ENCODE measurements at places on chromosomes 12 and 14.
A peak's percentile ranks its signal among the peaks of the same experiment; 100 is the strongest.

- DNase-seq, result no peak
Measured at GRCh38 chr12:10750385-10750727, 27.2 kb upstream of the YBX3 start.

- DNase-seq, result no peak
Measured at GRCh38 chr14:33569821-33570687, 380.8 kb downstream of the EGLN3 start.

DNA sequence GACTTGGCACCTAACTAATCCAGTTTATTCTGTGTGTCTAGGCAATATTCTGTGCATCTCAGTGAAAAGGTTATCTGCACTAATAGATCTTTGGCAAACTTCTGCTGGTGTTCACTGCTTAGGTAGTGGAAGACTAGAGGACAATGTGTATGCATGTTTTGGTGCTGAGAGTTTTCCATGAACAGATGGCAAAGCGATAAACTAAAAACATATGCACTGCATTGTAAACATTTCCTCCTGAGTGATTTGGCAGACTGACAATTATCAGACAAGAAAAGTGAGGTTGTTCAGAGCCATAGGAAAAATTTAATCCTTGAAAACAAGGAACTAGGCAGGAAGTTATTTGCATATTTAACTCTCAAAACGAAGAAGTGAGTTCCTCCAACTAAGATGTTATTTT lies 400.4 kb downstream of the ATP23 start:
- peak; percentile 54 for DNase-seq

DNA sequence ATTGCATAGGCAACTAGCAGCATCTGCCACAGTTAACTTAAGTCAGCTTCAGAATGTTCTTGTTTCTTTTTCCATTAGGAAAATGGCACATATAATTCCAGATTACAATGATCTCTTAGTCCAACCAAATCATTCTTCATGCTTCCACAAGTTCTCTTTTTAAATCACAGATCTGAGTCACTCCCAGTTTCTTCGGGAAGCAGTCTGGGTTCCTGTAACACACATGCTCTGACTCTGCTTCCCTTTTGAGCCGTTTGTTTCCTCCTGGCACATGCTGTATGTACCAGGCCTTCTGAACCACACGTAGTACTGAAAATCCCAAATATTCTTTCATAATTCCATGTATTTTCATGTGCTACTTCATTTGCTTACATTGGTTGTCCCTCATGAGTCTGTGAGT lies 388.8 kb upstream of the PDE3A start:
- no peak for DNase-seq

- DNase-seq, result no peak
Measured at GRCh38 chr12:5661811-5662210, 229.9 kb downstream of the NTF3 start.

GRCh38 chr12:91702843-91703425 lies 442.7 kb downstream of the BTG1 start:
- no peak for DNase-seq

DNA sequence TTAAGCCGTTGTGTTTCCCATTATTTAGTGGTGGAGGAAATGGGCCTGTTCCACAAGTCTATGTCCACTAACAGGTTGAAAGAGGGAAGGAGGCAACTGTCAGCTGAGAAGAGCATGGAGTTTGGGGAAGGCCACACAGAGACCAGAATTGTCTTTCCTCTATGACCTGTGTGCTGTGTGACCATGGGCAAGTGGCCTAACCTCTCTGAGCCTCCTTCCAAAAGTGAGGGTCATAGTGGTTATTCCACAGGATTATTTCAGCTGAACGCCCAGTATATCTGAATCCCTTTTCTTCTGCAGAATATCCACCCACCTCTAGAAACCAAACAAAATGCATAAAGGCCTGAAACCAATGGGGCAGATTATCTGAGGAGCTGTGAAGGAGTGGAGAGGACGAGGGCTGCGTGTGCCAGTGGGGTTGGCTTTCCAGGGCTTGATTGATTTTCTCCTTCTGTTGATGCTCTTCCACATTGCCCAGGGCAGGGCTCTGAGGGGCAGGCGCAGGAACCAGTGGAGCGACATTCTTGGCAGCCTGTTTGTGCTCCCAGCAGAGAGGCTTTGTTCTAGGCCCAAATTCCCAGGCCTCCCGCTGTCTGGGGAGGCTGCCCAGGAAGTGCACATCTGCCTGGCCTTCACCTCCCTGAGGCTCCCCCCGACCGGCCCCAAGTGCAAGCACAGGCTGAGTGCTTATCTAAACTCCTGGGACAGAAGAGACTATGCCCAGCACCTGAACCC lies 452.7 kb downstream of the BCL11B start:
- DNase-seq, result peak; percentile 91

DNA sequence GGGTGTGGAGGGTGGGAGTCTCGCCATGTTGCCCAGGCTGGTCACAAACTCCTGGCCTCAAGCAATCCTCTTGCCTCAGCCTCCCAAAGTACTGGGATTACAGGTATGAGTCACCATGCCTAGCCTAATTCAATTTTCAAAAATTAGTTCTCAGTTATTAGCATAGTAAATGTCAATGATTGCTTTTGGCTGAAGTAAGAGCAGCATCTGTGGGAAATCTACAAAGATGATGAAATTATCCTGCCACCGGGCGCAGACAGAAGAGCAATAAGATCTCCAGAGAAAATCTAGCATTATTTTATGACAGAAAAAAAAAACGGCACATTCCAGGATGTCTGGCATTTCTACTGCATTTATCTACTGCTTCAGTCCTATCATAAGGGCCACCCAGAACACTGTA lies 97.9 kb upstream of the DAAM1 start:
- DNase-seq, result no peak

DNA sequence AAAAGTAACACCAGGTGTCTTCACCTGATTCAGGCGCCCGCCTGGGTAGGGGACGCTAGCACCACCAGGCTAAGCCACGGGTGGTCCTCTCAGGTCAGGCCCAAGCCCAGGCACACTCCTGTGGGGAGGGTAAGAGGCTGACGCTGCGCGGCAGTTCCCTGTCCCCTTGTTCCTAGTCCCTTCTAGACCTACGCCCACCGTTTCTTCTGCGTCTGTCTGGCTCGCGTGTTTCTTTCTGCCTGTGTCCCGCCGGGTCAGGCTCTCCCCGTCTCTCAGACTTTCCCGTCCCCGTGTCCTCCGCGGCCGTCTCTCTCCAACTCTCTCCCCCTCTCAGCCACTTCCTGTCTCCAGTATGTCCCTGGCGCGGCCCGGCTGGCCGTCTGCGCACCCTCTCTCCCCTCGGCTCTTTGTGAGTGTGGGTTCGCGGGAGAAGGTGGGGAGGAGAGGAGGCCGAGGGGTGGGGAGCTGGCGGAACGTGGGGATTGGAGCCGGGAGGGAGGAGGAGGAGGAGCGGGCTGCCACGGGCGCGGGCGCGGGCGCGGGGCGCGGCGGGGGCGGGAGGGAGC lies 3.1 kb upstream of the TNS2 start:
- peak; percentile 81 for DNase-seq

- DNase-seq, result no peak
Measured at GRCh38 chr14:39229601-39230110, 4.1 kb upstream of the MIA2 start.

DNA sequence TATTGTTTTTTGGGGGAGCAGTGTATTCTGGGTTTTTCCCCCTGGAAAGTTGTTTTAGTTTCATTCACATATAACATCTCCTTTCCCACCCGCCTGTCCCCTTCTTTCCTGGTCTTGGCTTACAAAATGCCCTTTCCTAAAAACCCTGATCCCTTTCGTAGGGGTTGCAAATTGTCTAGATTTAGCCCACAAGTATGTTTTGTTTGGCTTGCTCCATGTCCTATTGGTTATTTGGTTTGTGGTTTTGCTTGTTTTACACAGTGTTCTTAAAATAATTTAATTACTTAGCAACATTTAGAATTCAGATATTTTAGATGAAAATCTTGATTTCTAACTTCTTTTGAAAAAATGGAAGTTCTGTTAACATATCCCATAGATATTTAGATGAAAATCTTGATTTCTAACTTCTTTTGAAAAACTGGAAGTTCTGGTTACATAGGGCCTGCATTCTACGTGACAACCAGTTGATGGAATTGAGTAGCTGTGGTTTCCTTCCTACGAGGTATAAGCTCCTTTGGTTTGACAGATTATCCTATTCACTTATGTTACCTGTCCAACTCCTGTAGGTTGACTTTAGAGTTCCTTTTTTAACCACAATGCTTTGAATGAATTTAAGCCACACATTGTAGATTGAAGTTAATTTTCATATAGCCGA lies 89.2 kb upstream of the TMEM263 start:
- DNase-seq, result no peak

DNA sequence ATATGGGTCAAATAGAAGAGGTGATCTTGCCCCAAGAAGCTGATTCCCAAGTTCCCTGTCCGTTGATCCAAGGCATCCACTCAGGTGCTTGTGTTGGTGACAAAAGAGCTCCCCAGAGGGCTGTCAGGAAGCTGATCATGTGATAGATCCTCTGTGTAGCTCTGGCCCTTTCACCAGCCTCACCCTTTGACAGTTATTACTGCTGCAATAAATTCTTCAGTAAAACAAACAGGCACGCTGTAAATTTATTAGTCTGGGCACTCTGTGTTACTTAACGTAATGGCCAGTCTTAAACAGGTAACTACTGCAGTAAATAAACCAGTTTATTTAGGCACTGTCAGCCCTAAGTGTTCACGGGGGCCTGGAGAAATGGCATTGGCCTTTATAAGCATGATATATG lies 473.9 kb downstream of the BCL11B start:
- peak; percentile 54 for DNase-seq

Data from NCI-H345 (cell line).